Esophagus muscularis mucosa (tissue), 4 donors: ENCODE measurements at places on chromosomes 16 and 17. TPM values are rescaled to one million over a fixed set of nuclear protein-coding genes. Genes with fewer than 3 reads are reported as not detected.

SNX11 gene
- 16.1 TPM for total RNA-seq

FBXL16 gene
- 0.42 TPM for total RNA-seq

MYO15A gene
- total RNA-seq, result 0.83 TPM

HSPB9 gene
- total RNA-seq, result not detected

SCNN1B gene
- 4.0 TPM for total RNA-seq

GRCh38 chr16:50532576-50532975 is 15.6 kb upstream of the NKD1 start:
- DNase-seq, result peak; percentile 72

DNA sequence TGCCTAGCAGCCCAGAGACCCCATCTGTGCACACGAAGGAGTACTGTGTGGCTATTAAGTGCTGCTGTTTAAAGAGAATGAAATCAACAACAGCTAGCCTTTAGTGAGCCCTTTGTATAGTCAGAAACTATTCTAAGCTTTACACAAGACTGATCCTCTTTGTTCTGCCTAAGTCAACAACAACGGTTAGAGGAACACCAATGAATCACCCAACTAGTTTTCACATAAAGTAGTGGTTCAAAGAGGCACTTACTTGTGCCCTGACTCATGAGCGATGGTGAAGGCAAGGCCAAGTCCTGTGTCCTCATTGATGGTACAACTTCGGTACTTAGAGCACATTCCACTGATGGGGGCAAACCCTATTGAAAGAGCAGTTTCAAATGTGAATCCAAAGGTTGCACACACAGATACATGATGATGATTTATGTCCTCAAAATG is 75.8 kb downstream of the ADAMTS18 start:
- no peak for DNase-seq

GRCh38 chr16:85507342-85507741 is 105.8 kb upstream of the GSE1 start:
- no peak for DNase-seq

DNA sequence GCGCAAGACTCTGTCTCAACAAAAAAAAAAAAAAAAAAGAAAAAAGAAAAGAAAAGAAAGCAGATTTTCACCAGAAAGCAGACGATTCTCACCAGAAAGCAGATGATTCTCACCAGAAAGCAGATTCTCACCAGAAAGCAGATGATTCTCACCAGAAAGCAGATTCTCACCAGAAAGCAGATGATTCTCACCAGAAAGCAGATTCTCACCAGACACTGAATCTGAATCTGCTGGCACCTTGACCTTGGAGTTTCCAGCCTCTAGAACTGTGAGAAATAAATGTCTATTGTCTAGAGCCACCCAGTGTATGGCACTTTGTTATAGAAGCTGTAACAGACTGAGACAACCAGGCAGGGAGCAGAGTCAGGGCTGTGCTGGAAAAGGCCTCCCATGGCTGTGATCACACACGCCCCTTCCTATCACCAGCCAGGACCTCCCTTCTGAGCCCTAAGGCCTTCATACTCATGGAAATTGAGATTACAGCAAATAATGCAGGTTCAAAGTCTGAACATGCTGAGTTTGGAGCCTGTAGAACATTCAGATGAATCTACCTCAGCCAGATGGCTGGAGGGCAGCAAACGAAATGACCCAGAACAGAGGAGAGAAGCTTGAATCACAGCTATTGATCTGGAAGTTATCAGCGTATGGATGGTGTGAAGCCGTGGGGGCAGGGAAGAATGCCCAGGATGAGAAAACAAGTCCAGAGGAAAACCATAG is 309.3 kb downstream of the SLC39A11 start:
- no peak for DNase-seq

DNA sequence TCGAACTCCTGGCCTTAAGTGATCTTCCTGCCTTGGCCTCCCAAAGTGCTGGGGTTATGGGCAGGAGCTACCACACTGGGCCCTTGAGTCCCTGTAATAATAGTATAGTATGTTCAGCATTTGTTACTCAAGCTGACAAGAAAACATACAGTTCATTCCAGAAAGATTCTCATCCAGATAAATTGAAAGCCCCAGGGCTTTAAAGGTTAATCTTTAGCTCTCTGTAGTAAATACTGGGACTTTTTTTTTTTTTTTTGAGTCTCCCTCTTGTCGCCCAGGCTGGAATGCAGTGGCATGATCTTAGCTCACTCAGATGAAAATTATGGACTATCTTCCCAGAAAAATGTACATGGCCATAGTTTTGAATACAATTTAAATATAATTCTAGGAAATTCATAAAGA is 11.0 kb downstream of the BRCA1 start:
- DNase-seq, result no peak

GRCh38 chr17:30336369-30337171 is 2.7 kb upstream of the TMIGD1 start:
- peak; percentile 86 for DNase-seq

- no peak for DNase-seq
Observed at GRCh38 chr16:47069313-47069712, 74.4 kb downstream of the NETO2 start.

DNA sequence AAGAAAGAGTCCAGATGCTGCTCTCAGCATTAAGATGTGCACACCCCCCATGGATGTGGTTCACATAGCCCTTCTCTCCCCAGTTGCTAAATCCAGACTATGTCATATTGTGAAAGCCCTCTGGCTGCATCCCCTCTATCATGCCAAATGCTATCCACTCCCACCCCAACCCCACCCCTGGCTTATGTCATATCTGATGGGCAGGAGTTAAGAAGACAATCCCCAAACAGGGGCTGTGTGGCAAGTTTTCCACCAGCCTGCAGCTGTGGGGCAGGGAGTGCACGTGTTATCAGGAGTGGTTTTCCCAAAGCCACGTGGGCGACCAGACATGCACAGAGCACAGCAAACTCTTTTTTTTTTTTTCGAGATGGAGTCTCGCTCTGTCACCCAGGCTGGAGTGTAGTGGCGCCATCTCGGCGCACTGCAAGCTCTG is 10.0 kb downstream of the FAM117A start:
- no peak for DNase-seq

- DNase-seq, result no peak
Observed at GRCh38 chr16:21260870-21261791, 17.0 kb downstream of the CRYM start.

- DNase-seq, result no peak
Observed at GRCh38 chr17:26765860-26766709, 527.8 kb upstream of the WSB1 start.
